ENCODE measurements at places on chromosomes 2 and 18.

GRCh38 chr2:210366675-210367080 lies 51.7 kb upstream of the MYL1 start:
- no peak for DNase-seq

DNA sequence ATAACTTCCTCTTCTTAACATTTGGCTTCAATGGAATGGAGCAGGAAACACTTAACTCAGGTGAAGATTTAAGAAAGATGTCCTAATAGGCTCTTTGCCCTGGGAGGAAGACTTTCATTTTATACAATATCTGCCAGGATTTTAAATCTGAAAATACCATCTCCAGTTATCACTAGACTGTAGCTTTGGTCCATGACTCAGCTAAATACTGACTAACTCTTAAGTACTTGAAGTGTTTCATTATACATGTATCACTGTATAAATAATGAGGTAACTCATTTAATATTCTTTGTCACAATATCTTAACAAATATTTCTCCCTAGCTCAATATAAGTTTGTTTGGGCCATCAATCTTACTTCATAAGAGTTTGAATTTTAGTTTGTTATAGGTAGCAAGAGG lies 34.7 kb downstream of the RBKS start:
- no peak for DNase-seq

DNA sequence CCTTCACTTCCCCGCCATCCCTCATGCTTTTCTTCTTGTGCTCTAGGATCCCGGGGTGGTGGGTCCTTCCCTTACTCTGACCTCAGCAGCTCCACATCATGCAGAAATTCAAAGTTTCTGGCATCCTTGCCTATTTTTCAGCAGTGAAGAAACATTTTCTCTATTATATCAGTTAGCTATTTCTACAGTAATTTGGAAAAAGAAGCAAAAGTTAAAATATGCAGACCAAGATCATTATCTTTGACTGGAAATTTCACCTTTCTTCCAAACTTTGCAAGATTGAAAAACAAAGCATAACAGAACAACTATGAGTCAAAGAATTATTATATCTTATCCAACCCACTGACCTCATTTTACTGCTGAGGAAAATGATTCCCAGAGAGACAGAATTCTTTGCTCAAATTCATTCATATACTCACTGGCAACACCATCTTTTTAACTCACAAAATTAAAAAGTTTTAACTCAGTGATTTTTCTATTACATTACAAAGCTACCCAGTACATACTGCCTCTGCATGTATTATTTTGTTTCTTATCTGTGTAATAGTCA lies 40.5 kb downstream of the ANTXR1 start:
- DNase-seq: no peak

DNA sequence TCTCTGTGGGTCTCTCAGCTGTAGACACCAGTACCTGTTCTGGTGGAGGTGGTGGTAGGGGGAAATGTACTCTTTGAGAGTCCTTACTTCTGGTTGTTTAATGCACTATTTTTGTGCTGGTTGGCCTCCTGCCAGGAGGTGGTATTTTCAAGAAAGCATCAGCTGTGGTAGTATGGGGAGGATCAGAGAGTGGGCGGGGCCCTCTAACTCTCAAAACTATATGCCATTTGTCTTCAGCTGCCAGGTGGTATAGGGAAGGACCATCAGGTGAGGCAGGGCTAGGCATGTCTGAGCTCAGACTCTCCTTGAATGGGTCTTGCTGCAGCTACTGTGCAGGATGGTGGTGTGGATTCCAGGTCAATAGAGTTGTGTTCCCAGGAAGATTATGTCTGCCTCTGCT lies 1100.8 kb downstream of the CNTNAP5 start:
- DNase-seq: no peak

GRCh38 chr2:107001964-107002696 lies 116.2 kb upstream of the ST6GAL2 start:
- no peak for DNase-seq

Data from retina (tissue), 1 donor.